Foreskin keratinocyte (primary cell): ENCODE measurements at places on chromosomes 1 and 21.

DNA sequence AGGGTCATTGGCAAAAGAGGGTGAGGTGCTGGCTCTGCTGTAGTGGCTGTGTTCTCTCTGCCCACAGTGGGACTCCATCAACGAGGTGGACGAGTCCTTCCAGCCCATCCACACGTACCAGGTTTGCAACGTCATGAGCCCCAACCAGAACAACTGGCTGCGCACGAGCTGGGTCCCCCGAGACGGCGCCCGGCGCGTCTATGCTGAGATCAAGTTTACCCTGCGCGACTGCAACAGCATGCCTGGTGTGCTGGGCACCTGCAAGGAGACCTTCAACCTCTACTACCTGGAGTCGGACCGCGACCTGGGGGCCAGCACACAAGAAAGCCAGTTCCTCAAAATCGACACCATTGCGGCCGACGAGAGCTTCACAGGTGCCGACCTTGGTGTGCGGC lies 12.9 kb downstream of the EPHA8 start:
- DNase-seq = no peak

DNA sequence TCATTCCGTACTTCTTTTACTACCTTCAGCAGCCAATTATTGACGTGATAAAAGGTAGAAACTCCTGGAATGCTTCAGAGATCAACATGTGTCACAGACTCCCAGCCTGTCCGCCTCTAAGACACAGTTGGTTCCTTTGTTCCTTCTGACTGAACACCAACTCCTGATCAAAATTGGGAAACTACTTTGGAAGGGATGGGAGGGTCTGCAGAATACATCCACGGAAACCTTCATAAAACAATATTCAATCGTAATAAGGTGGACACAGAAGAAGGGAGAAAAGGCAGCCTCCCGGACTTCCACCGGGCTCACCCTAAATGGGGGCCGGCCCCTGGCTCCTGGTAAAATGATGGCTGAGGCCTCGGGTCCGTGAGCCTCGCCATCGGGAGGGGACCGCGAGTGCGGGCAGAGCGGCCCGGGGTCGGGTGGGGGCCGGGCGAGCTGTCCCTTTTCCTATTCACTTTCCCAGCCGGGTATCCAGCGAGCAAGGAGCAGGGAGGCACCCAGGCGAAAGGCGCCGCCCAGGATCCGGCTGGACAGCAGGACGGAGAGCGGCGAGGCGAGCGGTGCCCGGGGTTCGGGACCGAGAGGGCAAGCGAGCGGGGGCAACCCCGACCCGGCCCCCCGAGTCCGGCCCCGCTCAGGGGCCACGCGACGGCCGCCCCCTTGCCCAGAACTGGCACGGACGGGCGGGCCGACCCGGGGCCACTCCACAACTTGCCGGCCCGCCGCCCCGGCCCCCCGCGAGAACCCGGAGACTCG lies 805 bp downstream of the NRIP1 start:
- peak; percentile 25 for DNase-seq

GRCh38 chr1:78712467-78713051 lies 62.9 kb downstream of the IFI44 start:
- DNase-seq = no peak

DNA sequence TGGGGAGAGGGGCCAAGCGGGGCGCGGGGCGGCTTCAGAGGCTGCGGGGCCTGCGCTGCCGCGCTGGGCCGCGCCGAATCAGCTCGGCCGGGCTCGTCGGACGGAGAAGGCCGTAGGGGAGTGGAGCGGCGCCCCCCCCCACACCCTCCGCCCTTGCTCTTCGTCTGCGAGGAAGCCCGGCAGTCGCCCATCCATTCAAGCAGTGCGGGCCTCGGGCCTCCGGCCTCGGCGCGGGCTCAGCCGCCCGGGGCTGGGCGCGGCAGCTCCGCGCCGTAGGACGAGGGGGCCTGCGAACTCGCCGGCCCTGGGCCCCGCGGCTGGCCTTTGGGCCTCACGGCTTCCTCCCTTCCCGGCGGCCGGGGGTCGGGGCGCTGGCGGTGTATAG lies 564 bp downstream of the CTPS1 start:
- no peak for DNase-seq

GRCh38 chr1:40630488-40631223 lies 34.8 kb downstream of the RIMS3 start:
- DNase-seq = no peak

GRCh38 chr1:116666187-116667077 lies 1.1 kb downstream of the IGSF3 start:
- no peak for DNase-seq

GRCh38 chr1:99503276-99503747 lies 142.6 kb upstream of the PALMD start:
- DNase-seq = peak; percentile 47

- DNase-seq = no peak
These were observed 111.3 kb downstream of the TGFB2 start for GRCh38 chr1:218456444-218456843.

DNA sequence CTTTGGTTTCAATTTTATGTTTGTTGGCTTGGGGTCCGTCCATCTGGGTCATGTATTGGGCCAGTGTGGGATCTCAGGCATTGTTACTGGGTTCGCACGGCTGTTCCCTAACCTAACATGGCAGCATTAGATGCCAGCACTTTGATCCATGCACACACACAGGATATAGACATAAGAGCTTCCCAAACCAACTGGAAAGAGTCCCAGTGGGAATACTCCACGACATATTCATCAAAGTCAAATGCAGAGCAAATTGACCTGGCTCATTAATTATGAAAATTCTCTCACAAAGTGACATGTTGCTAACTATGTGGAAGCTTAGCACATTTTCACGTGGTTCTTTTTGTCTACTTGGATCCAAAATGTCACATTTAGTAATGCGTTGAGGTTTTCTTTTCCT lies 130.4 kb downstream of the SETD4 start:
- no peak for DNase-seq

- DNase-seq = no peak
These were observed 4.9 kb upstream of the MAPKAPK2 start for GRCh38 chr1:206679738-206680211.

DNA sequence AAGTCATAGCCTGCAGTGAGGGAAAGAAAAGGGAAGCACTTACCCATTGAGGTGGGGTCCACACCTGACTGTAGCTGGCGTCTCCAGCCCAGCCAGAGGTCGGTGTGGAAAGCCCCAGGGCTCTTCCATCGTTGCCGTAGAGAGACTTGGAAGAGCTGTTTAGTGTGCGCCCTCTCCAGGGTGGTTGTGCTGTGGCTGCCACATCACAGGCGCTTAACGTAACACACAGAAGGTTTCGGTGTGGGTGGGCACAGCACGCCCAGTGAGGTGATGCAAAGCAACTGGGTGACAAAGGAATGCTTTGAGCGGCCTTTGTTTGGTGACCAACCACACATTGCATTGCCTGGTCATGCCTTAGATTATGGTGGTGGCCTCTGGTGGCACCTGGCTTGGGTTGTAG lies 36.8 kb upstream of the KIF1B start:
- DNase-seq = no peak

GRCh38 chr1:157312082-157312812 lies 174.1 kb upstream of the ETV3 start:
- DNase-seq = no peak
